ENCODE measurements at places on chromosomes 1 and 21.

DNA sequence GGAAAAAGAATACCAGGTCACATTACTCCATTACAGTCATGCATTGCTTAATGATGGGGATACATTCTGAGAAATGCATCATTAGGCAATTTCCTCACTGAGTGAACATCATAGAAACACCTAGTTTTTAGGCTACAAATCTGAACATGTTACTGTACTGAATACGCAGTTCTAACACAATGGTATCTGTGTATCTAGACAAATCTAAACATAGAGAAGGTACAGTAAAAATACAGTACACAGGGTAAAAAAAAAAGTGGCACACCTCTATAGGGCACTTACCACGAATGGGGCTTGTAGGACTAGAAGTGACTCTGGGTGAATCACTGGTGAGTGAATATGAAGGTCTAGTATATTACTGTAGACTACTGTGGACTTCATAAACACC, 115.7 kb downstream of the AKT3 start:
- peak; percentile 60 for DNase-seq

DNA sequence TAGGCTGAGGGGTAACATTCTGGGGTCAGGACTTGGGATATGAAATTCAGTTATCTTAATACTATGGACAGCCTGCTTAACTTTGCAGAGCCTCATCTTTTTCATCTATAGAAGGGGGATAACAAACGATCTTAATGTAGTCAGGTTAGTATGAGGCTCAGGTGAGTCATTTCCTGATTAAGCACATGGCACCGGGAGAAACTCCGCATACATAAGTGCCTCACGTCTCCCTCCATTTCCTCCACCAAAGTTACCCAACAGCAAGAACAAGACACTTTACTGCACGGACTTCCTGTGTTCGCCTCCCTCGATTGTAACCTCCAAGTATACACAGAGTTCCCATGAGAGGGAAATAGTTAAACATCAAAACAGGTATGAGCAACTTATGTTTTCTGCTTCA, 112.7 kb upstream of the COA6 start:
- peak; percentile 16 for DNase-seq

DNA sequence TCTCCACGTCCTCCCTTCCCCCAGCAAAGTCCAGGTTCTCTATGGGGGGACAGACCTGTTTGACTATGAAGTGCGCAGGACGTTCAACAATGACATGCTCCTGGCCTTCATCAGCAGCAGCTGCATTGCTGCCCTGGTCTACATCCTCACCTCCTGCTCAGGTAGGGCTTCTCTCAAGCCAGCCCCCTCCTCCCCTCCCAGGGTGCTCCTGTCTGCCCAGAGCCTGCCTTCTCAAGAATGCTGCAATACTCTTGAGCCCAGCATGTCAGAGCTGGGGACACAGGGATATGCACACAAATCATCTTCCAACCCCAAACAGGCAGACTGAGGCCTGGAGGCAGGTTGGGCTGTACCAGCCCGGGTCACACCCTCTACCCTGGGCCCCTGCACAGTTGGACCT, 35.4 kb downstream of the DISP3 start:
- DNase-seq: no peak

DNA sequence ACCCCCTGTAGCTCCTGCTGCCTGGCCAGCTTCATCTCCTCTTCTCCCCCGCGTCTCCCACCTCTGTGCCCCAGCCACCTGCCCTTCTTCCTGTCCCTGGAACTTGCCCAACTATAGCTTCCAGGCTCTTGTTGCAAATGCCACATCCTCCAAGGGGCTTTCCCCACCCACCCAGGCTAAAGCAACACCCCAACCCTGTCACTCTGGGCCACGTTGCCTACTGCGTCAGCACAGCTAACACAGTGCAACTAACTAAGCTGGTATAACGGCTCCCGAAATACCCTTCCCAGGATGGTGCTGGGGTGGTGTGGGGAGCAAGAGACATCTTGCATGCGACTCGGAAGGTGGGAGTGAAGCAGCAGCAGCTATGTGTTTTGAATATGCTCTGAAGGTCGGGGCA, 19.7 kb downstream of the CAMK2N1 start:
- DNase-seq: no peak

DNA sequence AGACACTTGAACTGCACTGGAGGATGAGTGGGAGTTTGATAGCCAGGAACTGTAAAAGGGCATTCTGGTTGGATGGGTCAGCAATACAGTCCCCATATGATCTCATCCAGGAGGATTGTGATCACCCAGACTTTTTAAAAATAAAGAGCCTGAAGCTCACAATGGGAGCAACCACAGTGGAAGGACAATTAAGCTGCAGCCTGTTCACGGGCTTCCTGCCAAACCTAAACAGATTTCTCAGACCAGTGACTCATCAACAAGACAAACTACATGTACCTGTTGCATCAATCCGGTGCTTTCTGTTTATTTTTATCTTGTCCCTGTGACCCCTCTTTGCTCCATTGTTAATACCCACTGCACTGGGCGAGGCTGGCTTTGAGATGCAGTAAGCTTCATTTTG, 52.3 kb downstream of the PAPPA2 start:
- DNase-seq: peak; percentile 61

DNA sequence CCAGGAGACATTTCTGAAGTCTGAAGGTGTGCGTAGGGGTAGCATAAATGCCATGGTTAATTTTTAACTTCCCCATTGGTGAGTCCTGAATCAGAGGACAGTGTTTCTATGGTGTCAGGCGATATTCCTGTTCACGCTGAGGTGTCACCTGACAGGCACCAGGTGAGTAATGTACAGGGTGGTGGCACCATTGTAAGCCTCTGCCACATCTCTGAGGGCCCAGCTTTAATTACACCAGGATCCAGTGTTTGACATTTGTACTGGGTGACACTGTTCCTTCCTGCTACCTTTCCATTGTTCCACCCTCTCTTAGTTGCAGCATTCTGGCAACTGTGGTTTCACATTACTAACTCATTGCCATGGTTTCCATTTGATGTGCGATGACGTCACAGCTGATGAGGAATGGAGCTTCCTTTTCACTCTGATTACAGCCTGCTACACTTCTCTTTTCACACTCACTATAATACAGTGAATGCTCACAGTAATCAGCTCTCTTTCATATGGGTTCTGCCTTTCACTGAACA, 40.6 kb upstream of the MARK1 start:
- peak; percentile 55 for DNase-seq

- no peak for DNase-seq
These were observed 23.1 kb upstream of the ADGRB2 start for GRCh38 chr1:31787261-31787660.

GRCh38 chr1:232247669-232248068, 382.3 kb downstream of the SIPA1L2 start:
- no peak for DNase-seq

GRCh38 chr1:170267317-170267716, 121.6 kb downstream of the NTMT2 start:
- DNase-seq: peak; percentile 1

DNA sequence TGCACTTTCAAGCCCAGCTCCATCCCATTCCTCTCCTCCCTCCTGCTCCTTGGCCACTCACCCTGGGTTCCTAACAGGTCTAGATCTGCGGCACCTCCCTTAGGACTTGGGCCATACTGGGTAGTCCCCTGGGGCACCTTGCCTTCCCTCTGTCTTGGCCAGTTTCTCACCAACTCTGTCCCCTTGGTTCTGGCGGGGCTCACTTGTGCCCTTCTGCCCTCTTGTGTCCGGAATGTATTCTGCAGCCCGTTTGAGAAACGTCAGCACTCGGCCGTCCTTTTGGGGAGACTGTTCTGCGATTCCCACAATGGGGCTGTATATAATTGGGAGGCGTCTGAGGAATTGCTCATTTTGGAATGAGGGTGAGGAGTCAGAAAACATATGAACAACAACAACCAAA, 162.4 kb downstream of the ZSCAN20 start:
- DNase-seq: peak; percentile 30

All from iris pigment epithelial cell (primary cell).